Pericardium fibroblast (primary cell): ENCODE measurements at places on chromosomes 4 and X. TPM values are rescaled to one million over a fixed set of nuclear protein-coding genes. Genes with fewer than 3 reads are reported as not detected.

Gene ADH7
- not detected in 2 replicates for total RNA-seq

Gene CASP3
- 45.5 and 50.3 TPM in 2 replicates for total RNA-seq

Gene SPIN2A
- 0.09 and 1.4 TPM in 2 replicates for total RNA-seq

Gene XG
- total RNA-seq = under 0.01 and 3.0 TPM in 2 replicates

Gene MAGEB10
- not detected in 2 replicates for total RNA-seq

Gene KLKB1
- not detected in 2 replicates for total RNA-seq

Gene S100P
- total RNA-seq = not detected in 2 replicates

Gene ARMCX4
- 0.70 and 1.4 TPM in 2 replicates for total RNA-seq

Gene TEX13B
- not detected in 2 replicates for total RNA-seq

Gene RNF212
- total RNA-seq = 4.2 and 4.6 TPM in 2 replicates

Gene GAB3
- total RNA-seq = 4.6 and 10.5 TPM in 2 replicates

Gene AGTR2
- not detected in 2 replicates for total RNA-seq

Gene NHSL2
- total RNA-seq = 2.0 and 2.3 TPM in 2 replicates

Gene IL2
- not detected in 2 replicates for total RNA-seq

Gene GNRHR
- not detected in 2 replicates for total RNA-seq

Gene SORBS2
- 6.6 and 17.3 TPM in 2 replicates for total RNA-seq

Gene DCHS2
- not detected in 2 replicates for total RNA-seq

Gene ATP2B3
- total RNA-seq = not detected in 2 replicates

Gene RRAGB
- total RNA-seq = 21.2 and 22.3 TPM in 2 replicates

Gene HS3ST1
- 0.12 TPM in 1 of 2 replicates, not detected in the other for total RNA-seq

Gene PLAC8
- 0.17 TPM in 1 of 2 replicates, not detected in the other for total RNA-seq

Gene BTC
- 0.09 TPM in 1 of 2 replicates, not detected in the other for total RNA-seq

Gene ADH4
- total RNA-seq = not detected in 2 replicates

Gene GUCY1B1
- total RNA-seq = 1.4 and 3.4 TPM in 2 replicates

Gene RASL11B
- 0.93 and 6.4 TPM in 2 replicates for total RNA-seq

Gene PSAPL1
- total RNA-seq = 0.47 TPM in 1 of 2 replicates, not detected in the other

Gene SYN1
- total RNA-seq = 0.34 and 1.2 TPM in 2 replicates

Gene ARX
- total RNA-seq = not detected in 2 replicates

Gene CD38
- total RNA-seq = not detected in 2 replicates

Gene CPLX1
- 0.34 and 0.47 TPM in 2 replicates for total RNA-seq

Gene GABRG1
- not detected in 2 replicates for total RNA-seq

Gene SSX7
- total RNA-seq = not detected in 2 replicates

Gene ZNF630
- total RNA-seq = 0.26 and 0.58 TPM in 2 replicates

Gene FAM47A
- not detected in 2 replicates for total RNA-seq

Gene CABS1
- total RNA-seq = not detected in 2 replicates

Gene DRD5
- not detected in 2 replicates for total RNA-seq

Gene NHS
- 0.12 and 0.17 TPM in 2 replicates for total RNA-seq

Gene ADAMTS3
- 3.0 and 4.4 TPM in 2 replicates for total RNA-seq

Gene CENPI
- total RNA-seq = 1.9 and 2.2 TPM in 2 replicates

Gene SERPINA7
- not detected in 2 replicates for total RNA-seq

Gene C4orf36
- total RNA-seq = not detected in 2 replicates

Gene EDNRA
- 5.8 and 34.5 TPM in 2 replicates for total RNA-seq

Gene QRFPR
- total RNA-seq = not detected in 2 replicates

Gene MFSD8
- total RNA-seq = 5.6 and 11.7 TPM in 2 replicates

Gene ZIC3
- total RNA-seq = not detected in 2 replicates
